ENCODE measurements at places on chromosomes 3 and 15.

DNA sequence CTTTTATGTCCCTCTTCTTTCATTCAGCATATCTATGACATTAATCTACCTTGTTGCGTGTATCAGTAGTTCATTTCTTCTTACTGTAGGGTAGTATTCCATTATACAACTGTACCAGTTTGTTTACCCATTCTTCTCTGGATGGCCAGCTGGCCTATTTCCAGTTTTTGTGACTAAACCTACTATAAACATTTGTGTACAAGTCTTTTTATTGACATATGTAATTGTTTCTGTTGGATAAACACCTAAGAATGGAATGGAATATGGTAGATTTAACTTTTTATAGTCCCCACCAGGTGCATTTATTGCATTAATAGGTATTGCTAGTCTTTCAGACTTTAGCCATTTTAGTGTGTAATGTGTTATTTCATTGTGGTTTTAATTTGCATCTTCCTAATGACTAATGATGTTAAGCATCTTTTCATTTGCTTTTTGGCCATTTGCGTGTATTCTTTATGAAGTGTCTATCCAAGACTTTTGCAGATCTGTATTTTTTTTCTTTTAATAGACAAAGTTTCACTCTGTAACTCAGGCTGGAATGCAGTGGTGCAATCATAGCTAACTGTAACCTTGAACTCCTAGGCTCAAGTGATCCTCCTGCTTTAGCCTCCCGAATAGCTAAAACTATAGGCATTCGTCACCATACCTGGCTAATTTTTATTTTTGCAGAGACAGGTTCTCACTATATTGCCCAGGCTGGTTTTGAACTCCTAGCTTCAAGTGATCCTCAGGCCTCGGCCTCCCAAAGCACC lies 41.9 kb upstream of the XRN1 start:
- DNase-seq = no peak

DNA sequence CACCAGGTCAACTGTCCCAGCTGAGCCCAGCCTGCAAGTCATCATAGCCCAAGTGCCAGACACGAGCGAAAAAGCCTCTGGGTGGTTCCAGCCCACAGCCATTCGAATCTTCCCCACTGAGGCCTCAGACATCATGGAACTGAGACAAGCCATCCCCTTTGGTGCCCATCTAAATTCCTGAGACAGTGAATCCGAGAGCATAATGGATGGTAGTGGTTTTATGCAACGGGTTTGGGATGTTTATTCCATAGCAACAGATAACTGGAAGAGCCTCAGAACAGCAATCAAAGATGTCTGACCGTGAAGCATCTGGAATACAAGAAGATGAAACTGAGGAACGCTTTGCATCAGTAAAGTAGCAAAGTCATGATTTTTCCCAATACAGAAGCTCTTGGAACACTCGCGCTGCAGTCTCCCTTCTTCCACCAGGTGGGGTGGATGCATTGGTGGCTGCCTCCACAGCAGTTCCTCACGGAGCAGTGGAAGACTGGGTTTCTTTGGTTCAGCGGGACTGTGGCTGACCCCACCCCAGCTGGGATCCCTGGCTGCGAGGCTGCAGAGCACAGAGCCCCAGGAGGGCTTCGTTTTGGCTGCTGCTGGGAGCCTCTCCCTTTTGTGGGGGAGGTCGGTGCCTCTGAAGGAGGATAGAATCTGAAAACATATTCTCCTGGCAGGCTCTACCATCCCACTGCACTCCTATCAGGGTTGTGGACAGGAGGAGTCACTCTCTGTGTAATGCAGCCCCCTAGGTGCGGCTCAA lies 26.4 kb upstream of the PDE8A start:
- DNase-seq = peak; percentile 84

GRCh38 chr3:196122021-196122687 lies 40.3 kb upstream of the TFRC start:
- DNase-seq = peak; percentile 13

DNA sequence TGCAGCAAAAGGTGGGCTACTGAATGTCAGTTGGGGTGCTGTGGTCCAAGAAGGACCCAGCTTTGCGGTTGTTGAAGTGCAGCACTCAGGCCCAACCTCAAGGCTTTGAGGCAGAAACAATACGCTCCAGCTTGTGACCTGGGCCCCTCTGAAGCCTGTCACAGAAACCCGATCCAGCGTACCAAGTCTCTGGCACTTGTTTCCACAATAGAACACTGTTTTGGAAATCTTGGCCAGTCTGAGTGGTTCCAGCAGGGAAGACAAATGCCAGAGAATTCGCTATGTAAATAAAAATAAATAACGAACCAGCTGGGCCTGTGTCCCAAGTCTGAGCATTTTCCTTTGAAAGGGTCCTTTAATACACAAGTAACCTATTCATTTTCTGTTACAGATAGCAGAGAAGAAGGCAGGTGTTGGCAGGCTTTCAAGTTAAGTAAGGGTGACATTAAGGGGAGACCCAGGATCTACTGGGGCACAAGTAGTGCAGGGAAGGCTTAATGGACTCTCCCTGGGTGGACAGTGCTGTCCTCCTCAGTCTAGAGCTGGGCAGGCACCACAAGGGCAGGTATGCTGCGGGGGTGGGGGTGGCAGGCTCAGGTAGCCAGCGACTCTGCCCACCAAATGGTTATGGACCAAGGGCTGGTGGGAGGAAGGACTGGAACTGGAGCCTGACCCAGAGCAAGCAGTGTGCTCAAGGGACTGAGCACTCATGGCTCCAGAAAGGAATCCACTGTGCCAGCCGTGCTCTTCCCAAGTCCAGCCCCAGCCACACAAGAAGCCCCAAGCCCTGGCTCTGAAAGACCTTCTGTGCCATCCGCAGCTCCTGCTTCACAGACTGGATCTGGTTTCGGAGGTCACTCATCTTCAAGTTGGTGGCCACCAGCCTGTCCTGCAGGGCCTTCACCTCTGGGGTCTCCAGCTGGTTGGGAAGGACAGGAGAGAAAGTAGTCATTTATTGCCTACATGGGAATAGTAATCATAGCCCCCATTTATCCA lies 26.3 kb downstream of the CCDC13 start:
- no peak for DNase-seq

DNA sequence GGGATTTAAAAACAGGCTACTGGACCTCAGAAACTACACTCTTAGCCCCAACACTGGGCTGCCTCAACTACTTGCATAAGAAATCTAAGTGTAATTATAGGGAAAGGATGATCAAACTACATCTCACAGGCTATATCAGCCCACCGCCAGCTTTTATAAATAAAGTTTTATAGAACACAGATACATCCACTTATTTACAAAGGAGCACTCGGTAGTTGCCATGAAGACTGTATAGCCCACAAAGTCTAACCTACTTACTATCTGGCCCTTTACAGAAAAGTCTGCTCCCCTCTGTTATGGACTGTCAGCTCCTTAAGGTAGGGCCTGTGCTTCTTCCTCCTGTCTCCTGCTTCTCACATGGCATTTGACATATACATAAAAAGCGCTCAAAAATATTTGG lies 9.5 kb downstream of the OSBPL10 start:
- no peak for DNase-seq

GRCh38 chr3:5657106-5657505 lies 469.6 kb downstream of the EDEM1 start:
- no peak for DNase-seq

DNA sequence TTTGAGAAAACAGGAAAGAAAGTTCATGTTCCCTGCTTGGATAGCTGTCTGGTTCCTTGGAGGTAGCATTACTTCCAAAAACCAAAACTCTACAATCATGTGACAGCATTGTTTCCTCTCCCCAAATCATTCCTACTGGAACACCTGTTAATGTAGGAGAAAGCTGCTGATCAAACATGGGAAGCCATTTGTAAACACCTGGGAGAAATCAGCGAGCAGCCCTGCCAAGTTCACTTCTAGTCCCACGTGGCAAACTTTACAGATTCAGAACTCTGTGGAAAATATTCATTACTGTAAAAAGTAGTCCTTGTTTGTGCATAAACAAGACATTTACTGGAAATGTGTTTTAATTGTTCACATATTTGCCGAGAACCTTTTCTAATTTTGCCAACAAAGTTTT lies 275.5 kb upstream of the AZI2 start:
- no peak for DNase-seq

- DNase-seq = no peak
Observed at GRCh38 chr3:48962939-48963338, 27.1 kb upstream of the P4HTM start.

- peak; percentile 65 for DNase-seq
Observed at GRCh38 chr3:120567370-120568201, 28.6 kb upstream of the NDUFB4 start.

DNA sequence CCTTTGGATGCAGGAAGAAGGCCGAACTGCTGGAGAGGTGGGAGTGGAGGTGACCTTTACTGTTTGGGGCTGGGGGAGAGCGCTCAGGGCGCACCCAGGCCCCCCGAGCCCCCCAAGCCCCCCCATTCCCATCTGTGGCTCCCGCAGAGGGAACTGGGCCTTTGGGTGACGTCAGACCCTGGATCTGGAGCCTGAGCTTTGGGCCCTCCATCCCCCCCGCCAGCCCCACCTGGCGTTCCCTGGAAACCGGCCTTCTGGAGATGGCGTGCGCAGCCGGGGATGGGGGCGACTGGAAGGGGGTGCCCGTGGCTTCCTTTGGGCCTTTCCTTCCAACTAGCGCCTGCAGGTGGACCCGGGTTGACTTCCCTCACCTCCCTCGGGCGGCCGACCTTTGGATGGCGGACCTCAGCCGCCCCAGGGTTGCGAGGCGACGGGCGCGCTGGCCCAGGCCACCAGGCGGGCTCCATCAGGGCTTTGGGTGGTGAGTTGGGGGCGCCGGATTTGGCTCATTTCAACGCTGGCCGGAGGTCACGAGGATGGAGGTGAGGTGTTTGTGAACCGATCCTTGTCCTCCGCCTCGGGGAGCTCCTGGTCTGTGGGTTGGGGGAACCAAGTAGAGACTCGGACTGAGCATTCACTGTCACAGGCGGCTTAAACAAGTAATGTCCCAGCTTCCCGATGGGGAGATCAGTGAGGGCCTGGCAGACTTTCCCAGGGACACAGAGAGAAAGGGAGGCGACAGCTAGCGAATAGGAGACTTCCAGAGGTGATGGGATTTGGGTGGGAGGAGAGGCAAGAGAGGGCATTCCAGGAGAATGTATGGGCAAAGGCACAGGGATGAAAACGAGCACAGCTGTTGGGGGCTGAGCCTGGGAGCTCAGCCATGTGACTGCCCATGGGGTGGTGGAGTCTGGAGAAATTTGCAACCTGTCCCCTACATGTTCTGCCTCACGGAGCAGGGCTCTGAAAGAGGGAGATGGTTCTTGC lies 709 bp downstream of the SCAMP5 start:
- no peak for DNase-seq

DNA sequence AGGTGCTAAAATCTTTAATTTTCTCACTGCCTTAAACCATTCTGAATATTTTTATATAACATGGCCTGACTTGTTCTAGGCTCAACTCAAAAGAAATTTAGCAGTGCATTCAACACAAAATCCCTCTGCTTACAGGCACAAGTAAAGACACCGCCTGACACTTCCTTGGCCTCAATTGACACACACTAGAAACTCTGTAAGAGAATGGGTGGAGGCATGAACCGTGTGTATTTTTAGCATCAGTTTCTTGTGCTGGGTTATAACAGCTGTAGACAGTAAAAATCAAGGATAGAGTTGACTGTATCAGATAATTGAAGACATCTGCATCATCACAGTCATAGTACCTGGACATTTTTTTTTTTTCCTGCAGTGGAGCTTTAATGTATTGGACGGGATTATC lies 54.3 kb downstream of the SLC9A9 start:
- DNase-seq = no peak

DNA sequence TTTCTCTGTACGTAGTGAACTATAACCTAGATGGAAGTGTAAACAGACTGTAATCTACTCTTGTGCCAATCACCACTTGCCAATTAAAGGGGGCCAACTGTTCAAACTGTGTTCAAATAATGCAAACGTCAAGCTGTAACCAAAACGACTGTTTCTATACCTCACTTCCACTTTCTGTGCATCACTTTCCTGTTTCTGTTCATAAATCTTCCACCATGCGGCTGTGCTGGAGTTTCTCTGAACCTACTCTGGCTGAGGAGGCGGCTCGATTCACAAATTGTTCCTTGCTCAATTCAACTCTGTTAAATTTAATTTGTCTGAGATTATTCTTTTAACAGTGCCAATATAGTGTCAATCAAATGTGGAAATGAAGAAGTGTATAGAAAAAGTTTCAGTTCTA lies 206.7 kb upstream of the TBC1D5 start:
- no peak for DNase-seq

GRCh38 chr3:64109438-64109837 lies 86.1 kb upstream of the PSMD6 start:
- peak; percentile 24 for DNase-seq
